ENCODE measurements at places on chromosomes 4 and X.

DNA sequence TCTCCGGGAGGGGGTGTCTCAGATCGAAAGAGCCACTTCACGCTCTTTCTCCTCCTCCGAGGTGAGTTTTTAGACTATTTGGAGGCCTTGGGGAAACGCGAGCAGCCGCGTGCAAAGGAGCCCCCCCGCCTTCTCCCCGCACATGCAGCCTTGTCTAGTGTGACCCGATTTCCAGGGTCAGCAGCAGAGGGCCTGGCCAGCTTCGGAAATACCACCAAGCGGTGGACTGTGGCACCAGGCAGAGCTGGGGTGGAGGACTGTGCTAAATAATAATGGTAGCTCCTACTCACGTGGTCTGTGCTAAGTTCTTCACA lies 79.3 kb upstream of the BCOR start:
- peak; percentile 38 for DNase-seq

GRCh38 chr4:41135801-41136200 lies 78.5 kb downstream of the APBB2 start:
- no peak for DNase-seq

DNA sequence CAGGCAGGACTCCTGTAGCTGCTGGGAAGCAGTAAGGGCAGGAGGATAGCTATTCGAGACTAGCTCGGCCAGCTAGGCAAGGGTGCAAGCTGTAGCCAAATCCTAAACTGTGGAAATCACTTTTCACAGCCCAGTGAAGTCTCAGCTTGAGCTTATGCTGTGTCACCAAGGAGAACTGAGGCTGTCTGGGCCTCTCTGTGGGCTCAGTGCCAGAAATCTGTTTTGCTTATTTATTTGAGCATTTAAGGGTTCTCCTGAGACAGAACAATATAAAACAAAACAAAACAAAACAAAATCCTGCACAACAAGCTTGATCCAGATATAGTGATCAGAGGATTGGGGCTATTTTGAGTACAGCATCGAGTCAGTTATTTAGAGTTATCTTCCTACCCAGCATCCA lies 97.5 kb downstream of the FANCB start:
- DNase-seq: no peak

GRCh38 chr4:100605144-100605543 lies 87.3 kb upstream of the EMCN start:
- no peak for DNase-seq

- no peak for DNase-seq
Measured at GRCh38 chr4:36285784-36286480, 4.5 kb downstream of the DTHD1 start.

DNA sequence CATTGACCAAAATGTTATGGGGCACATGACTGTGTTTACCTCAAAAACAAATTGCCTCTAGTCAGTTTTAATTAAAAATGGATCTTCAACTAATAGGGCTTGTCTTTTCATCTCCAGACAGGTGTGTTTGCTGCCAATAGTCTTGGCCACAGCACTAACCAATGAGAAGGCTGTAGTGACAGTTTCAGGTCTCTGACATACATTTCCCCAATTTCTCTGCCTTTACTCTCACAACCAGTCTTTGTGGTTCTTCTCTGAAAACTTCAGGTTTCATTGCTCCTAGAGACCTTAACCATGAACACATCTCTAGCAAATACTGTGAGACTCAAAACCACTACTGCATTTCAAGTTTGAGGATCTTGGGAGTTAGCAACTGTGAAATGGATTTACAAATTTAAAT lies 3.5 kb upstream of the EDNRA start:
- no peak for DNase-seq

DNA sequence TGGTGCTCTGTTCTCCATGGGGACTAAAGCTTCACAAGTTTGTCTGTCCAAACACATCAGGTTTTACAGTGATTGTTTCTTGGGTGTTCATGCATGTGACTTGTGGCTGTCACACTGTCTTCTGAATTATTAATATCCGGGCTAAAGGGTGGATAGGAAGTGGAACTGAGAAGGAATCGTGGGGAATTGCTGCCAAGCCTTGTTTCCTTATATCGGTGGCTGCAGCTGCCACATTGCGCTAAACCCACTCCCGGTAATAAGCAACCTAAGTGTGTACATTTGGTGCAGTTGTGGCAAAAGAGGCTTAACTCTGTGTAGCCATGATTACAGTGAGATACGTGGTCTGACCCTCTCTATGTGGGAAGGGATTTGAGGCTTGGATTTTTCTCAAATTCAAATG lies 30.7 kb downstream of the SEPTIN11 start:
- DNase-seq: no peak

GRCh38 chrX:104854790-104855340 lies 288.9 kb downstream of the IL1RAPL2 start:
- peak; percentile 0 for DNase-seq

GRCh38 chrX:22315151-22315550 lies 42.4 kb downstream of the CBLL2 start:
- DNase-seq: no peak

GRCh38 chr4:155615081-155615887 lies 51.4 kb upstream of the GUCY1A1 start:
- DNase-seq: no peak

DNA sequence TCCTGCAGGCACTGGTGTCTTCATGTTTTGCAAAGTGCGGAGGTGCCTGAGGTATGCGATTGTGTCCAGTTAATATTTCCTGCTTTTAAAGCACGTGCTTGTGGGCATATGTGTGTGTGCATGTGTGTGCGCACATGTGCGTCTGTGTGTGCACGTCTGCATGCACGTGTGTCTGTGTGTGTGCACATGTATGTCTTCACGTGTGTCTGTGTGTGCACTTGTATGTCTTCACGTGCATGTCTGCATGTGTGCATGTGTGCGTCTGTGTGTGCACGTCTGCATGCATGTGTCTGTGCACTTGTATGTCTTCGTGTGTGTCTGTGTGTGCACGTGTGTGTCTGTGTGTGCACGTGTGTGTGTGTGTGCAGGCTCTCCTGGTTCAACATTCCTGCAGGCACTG lies 49.5 kb downstream of the SHOX start:
- DNase-seq: no peak

- DNase-seq: peak; percentile 37
Measured at GRCh38 chr4:99710681-99711345, 53.2 kb upstream of the C4orf54 start.

GRCh38 chr4:182222766-182223165 lies 20.4 kb upstream of the TENM3 start:
- DNase-seq: no peak

DNA sequence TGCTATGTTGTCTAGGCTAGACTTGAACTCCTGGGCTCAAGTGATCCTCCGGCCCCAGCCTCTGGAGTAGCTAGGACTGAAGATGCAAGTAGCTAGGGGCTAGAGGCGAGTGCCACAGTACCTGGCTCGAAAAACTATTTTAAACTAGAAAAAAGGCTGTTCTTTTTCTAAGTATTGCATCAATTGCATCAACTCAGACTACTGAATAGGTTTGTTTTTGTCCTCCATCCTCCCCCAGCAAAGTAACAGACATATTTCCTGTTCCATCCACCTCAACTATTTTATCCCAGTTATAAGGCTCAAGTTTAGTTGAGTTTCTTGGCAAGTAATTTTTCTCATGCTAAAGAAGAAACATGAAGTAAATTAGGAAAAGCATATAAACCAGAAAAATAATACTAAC lies 4.1 kb downstream of the SH3RF1 start:
- no peak for DNase-seq

- DNase-seq: no peak
Measured at GRCh38 chr4:8417071-8417614, 23.4 kb downstream of the ACOX3 start.

DNA sequence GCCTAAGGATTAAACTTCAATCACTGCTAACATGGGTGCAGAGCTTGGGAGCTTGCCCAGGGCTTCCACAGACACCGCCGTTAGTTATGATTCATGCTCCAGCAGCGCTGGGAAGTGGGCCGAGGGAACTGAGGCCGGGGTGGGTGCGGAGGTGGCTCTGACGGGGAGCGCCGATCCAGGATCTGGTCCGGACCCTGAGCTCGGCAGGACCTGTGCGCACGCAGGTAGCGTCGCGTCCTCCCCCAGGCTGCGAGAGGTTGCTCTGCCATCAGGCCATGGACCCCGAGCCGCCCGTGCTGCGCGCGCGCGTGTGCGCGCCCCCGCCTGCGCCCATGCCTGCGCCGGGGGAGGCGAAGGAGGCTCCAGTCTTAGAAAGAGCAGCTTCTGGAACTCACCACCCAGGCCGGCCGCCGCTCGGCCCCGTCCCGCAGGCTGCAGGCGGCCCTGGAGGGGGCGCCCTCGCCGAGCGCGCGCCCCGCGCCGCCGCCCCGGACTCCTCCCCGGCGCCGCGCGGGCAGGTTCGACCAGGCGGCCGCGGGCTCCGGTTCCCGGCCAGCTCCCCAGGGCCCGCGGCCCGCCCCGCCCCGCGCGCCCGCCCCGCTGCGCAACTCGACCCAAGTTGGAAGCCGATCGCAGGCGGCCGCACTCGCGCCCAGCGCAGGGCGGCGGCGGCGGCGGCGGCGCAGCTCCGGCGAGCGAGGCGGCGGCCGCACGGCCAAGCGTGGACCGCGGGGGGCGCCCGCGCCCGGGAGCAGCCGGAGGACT lies 732 bp upstream of the ADRA2C start:
- peak; percentile 13 for DNase-seq

DNA sequence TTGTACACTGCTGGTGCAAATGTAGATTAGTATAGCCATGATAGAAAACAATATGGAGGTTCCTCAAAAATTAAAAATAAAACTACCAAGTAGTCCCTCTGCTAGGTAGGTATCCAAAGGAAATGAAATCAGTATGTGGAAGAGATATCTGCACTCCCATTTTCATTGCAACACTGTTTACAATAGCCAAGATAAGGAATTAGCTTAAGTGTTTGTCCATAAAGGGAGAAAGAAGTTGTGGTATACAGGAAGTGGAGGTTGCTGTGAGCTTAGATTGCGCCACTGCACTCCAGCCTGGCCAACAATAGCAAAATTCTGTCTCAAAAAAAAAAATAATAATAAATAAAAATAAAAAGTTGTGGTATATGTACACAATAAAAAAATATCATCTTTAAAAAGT lies 325.0 kb upstream of the EMCN start:
- DNase-seq: no peak

- DNase-seq: peak; percentile 68
Measured at GRCh38 chr4:39169426-39169825, 12.9 kb upstream of the WDR19 start.

DNA sequence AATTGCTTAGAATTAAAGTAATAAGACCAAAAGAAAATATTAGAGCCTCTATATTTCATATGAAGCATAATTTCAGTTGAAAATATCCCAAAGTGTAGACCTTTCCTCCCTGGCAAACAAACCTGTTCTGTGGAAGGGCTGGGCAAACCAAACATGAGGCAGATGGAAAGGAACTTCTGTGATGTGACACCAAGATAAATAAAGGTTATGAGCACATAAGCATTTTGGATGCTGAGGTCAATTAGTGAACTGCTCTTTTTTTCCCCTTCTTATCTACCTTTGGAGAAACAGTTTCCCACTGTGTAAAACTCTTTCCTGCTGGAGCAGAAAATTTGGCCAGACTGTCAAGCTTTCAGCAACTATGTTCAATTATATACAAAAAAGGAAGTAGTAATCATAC lies 109.6 kb upstream of the STIM2 start:
- no peak for DNase-seq
